Renal cortex interstitium (tissue), 15 donors: ENCODE measurements at places on chromosomes 4 and X. TPM values are rescaled to one million over a fixed set of nuclear protein-coding genes. Genes with fewer than 3 reads are reported as not detected.

GRCh38 chrX:119573840-119574393 lies 446 bp upstream of the UBE2A start:
- no peak for DNase-seq

Gene RAB33A
- 0.44 TPM for polyA plus RNA-seq

Gene FAM47E
- polyA plus RNA-seq = 9.2 TPM

Gene PPEF1
- polyA plus RNA-seq = 0.36 TPM

Gene COL25A1
- polyA plus RNA-seq = 17.1 TPM
